ENCODE measurements at places on chromosomes 5 and 9. TPM values are rescaled to one million over a fixed set of nuclear protein-coding genes. Genes with fewer than 3 reads are reported as not detected.
A peak's percentile ranks its signal among the peaks of the same experiment; 100 is the strongest.

DNA sequence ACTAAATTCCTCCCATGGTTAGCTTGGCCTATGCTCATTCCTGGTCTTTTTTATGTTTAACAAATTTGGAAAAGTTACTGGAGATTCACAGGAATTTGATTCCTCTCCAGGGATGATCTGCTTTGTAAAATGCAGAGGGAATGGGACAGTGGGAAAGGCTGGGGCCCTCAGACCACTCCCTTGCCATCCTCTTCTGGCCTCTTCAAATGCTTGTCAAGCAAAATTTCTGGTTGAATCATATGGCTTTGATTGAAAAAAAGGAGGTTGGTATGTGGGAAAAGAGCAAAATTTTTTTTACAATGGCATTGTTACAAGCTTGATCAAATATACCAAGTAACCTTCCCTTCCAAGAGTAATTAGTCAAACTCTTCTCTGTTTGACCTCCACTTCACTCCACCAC, 225.1 kb downstream of the PIK3R1 start:
- H3K27me3 ChIP-seq = no peaks in the 10 kb centered on the region
- DNase-seq = no peak
- H3K36me3 ChIP-seq = no peaks in the 10 kb centered on the region
- no peaks in the 10 kb centered on the region for H3K4me1 ChIP-seq
- H3K4me3 ChIP-seq = no peak overlapping the region
- no peak overlapping the region for H3K27ac ChIP-seq

DNA sequence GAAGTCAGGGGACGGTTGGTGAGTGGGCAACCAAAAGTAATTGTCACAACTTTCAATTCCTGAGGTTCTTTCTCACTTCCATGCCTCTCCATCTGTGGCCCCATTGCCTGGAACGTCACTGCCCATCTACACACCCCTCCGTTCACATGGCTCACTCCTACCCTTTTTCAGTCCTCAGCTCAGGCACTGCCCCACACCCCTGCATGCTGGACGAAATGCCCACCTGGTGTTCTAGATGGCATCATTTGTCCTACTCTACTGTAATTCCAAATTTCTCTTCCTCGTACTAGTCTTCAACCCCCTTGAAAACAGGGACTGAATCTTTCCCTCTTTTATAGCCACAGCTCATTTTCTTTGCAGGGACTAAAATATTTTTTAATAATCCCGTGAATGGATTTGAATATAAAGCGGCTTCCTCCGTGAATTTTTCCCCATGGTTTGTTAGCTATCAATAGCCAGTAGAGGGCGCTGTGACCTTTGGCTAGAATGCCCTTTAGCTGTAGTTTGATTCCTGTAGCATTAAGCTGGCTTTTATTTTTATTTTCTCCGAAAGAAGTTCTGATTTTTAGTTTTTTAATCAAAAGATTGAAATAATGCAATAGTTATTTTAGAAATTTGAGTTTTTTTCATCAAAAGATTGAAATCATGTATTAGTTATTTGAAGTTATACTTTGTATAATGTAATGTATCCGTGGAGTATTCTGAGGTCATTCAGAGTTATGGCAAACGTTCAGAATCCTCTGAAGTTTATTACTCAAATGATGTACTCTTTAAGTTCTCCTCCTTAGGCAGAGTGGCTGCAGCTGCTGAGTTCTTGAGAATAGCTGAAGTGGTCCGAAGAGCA, 232.1 kb downstream of the SH3GL2 start:
- H3K36me3 ChIP-seq = no peaks in the 10 kb centered on the region
- H3K4me3 ChIP-seq = no peak overlapping the region
- H3K27me3 ChIP-seq = peaks cover 18% of the 10 kb centered on the region
- H3K4me1 ChIP-seq = no peaks in the 10 kb centered on the region

- no peaks in the 10 kb centered on the region for H3K27me3 ChIP-seq
- H3K27ac ChIP-seq = no peak overlapping the region
- DNase-seq = peak; percentile 31
Measured at GRCh38 chr5:123367739-123368138, 55.5 kb downstream of the CEP120 start.

Gene IRX1
- 197 TPM for total RNA-seq

- no peaks in the 10 kb centered on the region for H3K27me3 ChIP-seq
- peaks cover 41% of the 10 kb centered on the region for H3K4me1 ChIP-seq
- H3K27ac ChIP-seq = no peak overlapping the region
- DNase-seq = no peak
Measured at GRCh38 chr5:146796144-146796543, 82.4 kb downstream of the PPP2R2B start.

Gene ZFR
- total RNA-seq = 56.4 TPM

Gene RGS7BP
- total RNA-seq = 0.45 TPM

Gene STPG3
- total RNA-seq = 0.95 TPM

Gene SEMA4D
- 14.5 TPM for total RNA-seq
